ENCODE measurements at places on chromosomes 5 and 9.

GRCh38 chr5:65120371-65120967 lies 351.7 kb downstream of the CWC27 start:
- DNase-seq, result no peak

- no peak for DNase-seq
These were observed 71.2 kb downstream of the UHRF2 start for GRCh38 chr9:6484210-6484609.

DNA sequence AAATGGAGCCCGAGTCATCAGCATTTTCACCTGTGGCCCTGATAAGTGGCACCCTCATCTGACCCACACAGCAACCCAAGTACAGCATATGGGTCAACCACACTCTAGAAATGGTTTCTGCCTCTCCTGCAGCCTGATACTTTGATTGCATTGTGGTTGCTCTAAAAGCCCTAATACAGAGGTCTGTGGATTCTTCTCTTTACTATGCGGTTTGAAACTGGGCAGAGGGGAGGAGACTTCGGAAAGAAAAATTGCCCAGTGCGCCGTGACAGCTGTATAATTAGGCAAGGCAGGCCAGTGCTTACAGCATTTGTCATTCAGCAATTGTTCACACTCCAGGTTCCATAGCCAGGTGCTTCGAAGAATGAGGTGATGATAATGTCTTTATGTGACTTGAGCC lies 361.0 kb downstream of the NFIB start:
- no peak for DNase-seq

GRCh38 chr9:82539146-82539545 lies 523.8 kb downstream of the RASEF start:
- no peak for DNase-seq

DNA sequence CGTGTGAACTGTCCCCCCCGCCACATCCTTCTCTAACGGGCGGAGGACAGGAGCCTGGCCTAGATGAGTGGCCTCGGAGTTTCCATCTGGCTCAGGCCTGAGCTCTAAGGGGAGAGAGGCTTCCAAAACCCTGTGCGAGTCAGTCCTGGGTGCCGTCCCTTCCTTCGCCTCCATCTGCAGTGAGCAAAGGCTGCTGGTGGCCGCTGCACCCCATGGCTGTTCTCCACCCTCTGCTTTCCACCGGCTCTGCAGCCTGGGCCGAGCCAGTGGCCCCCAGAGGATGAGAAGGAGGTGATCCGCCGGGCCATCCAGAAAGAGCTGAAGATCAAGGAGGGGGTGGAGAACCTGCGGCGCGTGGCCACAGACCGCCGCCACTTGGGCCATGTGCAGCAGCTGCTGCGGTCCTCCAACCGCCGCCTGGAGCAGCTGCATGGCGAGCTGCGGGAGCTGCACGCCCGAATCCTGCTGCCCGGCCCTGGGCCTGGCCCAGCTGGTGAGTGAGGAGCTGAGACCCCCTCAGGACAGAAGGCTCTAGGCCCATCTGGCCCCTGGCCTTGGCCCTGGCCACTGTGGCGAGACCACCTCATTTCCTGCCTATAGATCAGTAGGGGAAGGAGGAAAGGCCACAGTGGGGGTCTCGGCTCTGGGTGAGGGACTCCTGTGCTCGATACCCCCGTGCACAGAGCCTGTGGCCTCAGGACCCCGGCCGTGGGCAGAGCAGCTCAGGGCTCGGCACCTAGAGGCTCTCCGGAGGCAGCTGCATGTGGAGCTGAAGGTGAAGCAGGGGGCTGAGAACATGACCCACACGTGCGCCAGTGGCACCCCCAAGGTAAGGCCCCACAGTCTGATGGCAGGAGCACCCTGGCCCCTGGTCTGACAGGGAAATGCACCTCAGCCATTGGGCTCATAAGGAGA lies 3.0 kb downstream of the PKN3 start:
- DNase-seq, result no peak

All from activated CD4-positive, alpha-beta T cell treated with anti-CD3 and anti-CD28 coated beads, Interleukin-2, amount 50 U/mL, for 24 hours (primary cell).